ENCODE measurements at places on chromosomes 2 and 18.

DNA sequence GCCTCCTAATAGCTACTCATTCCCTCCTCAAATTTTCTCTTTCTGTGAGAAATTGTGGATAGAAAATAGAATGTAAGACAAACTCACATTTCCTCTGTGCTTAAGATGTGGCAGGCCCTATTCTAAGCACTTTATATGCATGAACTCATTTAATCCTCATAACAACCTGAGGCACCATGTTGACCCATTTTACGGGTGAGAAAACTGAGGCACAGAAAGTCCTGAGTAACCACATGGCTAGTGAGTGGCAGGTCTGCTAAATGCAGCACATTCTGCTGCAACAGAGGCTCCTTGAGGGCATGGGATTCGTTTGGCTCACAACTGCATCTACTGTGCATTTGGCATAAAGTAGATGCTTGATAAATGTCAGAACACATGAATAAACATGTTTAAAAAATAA lies 22.7 kb upstream of the RNF149 start:
- no peak for DNase-seq

- DNase-seq, result no peak
Measured at GRCh38 chr2:117321816-117322215, 492.7 kb upstream of the DDX18 start.

- DNase-seq, result no peak
Measured at GRCh38 chr18:74390900-74391299, 66.2 kb downstream of the DIPK1C start.

GRCh38 chr2:217106650-217107014 lies 246.8 kb upstream of the TNP1 start:
- peak; percentile 81 for DNase-seq

DNA sequence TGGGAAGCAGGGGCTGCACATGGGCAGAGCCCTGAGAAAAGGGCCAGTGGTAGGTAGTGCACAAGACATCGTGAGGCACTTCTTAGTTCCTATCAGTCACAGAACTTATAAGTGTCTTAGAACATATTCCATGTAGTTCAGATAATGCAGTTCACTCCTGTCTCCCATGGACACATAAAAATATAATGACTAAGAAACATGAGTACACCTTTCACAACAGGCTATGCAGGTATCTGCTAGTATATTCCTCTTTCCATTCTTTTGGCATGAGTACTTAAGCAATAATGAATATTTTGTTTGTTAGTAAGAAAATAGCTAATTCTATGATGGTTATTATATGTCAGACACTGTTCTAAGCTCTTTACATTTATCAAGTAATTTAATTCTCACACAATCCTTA lies 808.4 kb downstream of the BCL11A start:
- no peak for DNase-seq

DNA sequence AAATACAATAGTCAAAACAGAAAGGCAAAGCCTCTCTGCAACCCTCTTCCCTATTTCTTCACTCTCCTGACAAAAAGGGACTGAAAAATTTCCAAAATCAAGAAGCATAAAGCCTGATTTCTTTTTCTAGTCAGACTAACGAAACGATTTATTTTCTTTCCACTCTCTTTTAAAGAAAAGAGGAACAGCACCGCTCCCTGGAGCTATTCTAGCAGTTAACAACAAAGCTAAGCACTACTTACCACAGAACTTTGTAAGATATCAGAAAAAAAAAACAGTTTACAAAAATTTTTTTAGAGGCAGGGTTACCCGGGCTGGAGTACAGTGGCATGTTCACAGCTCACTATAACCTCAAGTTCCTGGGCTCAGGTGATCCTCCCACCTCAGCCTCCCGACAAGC lies 14.4 kb upstream of the FHL2 start:
- no peak for DNase-seq

DNA sequence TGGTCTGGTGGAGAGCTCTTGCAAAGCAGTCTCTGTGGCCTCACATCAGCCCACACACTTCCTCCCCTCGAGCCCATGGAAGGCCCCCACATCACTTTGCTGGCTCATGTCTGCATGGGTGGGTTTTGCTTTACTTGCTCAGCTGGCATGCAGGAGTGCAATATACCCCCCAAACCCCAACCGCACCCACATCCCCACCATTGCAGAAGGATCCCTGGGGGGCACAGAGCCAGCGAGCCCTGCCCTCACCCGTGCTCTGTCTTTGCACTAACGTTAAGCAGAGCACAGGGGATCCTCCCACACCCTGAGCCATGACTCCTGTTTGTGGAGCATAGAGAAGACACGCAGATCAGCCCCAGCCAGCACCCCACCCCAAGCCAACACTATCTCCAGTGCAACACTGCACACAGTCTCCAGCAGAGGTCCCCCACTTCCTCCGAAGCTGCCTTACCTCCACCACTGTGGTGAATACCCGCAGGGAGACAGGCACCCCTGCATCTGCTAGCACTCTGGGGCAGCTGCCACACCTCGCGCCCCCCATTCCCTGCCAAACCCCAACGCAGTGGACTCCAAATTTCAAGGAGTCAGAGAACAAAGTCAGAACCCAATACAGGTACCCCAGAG lies 177.8 kb upstream of the RGPD4 start:
- DNase-seq, result peak; percentile 12

DNA sequence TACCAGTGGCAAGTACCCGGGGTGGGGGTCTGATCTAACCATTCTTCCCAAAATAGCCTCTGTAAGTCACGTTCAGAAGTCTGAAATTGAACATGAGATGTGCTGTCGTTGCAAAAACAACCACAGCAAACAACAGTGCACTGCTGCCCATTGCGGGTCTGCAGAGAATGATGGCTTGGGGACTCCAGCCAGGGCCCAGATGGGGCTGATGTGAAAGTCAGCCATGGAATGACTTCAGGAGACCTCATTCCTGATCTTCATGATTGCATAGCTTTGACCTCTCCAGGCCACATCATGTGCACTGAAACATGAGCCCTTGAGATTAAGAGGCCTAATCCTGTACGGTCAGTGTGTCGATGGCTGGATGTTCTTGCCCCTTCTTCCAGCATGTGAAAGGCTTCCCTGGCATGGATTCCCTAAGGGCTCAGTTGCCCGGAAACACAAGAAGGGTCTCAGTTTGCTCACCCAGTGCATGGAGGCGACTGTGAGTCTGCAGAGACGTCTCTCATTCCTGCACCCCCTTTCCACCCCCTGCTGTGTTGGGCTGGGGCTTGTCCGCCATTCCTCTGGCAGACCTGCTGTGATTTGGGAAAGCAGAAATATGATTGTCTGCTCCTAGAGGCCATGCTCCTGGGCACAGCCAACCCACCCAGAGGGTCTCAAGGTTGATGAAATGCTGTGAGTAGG lies 191.6 kb downstream of the SEPTIN10 start:
- no peak for DNase-seq

DNA sequence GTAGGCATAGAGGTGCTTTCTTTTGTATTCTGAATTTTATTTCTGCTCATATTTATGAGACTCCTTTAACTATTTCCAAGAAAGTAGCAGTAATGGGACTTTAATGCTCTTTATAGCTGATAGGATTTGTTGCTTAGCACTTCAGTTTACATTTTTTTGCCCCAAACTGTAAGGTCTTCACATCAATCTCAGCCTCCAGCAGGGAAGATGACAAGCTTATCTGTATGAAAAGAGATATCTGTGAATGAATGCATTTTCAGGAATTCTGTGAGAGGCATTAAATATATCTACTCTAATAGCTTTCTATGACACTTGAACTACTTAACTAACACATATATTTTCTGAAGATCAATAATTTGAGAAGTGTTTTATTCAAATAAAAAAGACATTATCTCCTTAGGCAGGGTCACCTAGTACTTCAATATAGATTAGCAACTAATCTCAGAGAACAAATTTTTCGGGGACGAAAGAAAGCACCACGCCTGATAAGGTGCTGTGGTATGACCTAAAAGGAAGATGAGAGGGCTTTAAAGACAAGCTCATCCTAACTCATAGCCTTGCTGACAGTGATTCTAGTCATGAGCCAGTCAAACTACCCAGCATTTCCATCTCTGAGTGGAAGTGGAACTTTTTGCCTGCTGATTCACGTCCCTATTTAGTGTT lies 766.1 kb upstream of the CNTNAP5 start:
- peak; percentile 59 for DNase-seq

All from mesendoderm (in vitro differentiated cells).